AML-193 (cell line): ENCODE measurements at places on chromosomes 4 and X.

GRCh38 chr4:7964890-7965662 lies 25.4 kb upstream of the AFAP1 start:
- DNase-seq: no peak

DNA sequence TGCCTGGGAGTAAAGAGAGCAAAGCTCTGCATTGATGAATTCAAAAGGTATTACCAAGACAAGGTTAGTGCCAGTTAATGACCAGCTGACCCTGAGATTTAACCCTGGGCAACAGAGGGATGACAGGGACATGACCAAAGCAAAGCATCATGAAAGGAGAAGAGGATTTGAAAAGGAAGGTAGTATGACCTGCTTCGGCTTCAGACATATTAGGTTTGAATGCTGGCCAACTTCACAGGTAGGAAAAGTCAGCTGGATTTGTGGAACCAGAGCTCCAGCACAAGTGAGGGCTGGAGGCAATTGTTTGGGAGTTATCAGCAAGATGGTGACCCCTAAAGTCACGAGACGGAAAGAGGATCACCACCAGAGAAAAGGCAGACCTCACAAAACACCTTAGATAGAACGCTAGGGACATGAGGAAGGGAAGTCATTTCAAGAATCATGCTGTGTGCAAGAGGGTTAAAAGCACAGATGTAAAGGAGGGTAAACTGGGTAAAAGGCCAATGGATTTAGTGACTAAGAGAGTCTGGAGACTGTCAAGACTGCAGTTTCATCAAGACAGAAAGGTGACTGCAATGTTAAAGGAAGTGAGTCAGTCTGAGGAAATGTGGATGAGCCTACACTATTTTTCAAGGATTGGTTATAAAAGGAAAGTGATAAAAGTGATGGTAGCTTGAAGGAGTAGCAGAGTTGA lies 45.6 kb downstream of the SH3RF1 start:
- peak; percentile 25 for DNase-seq

- DNase-seq: no peak
Measured at GRCh38 chr4:89616382-89616781, 220.6 kb downstream of the SNCA start.

- DNase-seq: no peak
Measured at GRCh38 chrX:152412105-152412504, 39.0 kb downstream of the GABRA3 start.

DNA sequence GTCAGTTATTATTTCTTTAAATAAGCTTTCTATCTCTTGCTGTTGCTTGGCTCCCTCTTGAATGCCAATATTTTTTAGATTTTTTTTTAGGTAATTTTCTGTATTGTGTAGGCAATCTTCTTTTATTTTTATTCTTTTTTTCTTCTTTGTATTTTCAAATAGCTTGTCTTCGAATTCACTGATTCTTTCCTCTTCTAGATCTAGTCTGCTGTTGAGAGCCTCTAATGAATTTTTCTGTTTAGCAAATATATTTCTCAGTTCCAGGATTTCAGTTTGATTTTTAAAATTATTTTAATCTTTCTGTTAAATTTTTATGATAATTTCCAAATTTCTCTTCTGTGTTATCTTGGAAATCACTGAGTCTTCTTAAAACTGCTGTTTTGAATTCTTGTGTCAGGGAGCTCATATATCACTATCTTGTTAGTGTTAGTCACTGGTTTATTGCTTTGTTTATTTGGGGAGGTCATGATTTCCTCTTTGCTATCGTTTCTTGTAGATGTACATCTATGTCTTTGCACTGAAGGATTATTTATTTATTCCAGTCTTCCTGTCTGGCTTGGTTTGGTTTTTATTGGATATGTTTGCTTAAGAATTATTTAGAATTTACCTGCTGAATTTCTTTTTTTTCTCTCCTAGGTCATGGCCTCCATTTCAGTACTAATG lies 39.9 kb upstream of the GPRIN3 start:
- no peak for DNase-seq
